Femur (tissue), 1 donor: ENCODE measurements at places on chromosomes 2 and 18.

GRCh38 chr18:36829362-36830157 is 633 bp downstream of the KIAA1328 start:
- DNase-seq, result no peak

DNA sequence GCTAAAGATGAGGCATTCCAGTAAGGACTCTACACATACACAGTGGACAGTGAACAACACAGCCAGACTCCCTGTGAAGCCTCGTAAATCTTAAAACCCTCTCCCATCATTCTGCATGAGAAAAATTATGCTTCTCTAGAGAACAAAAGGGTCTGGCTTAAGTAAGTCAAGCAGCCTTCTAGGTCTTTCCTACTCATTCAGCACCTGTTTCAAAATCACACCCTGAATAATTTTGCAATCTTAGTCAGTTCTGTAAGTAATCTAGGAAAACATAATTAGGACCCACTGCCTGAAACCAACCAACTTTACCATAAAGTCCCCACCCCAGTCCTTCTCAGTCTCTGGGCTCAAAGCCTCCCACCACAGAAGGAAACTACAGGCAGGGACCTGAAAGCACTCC is 19.7 kb downstream of the IAH1 start:
- no peak for DNase-seq

GRCh38 chr18:79871481-79872091 is 73.8 kb downstream of the KCNG2 start:
- DNase-seq, result no peak

DNA sequence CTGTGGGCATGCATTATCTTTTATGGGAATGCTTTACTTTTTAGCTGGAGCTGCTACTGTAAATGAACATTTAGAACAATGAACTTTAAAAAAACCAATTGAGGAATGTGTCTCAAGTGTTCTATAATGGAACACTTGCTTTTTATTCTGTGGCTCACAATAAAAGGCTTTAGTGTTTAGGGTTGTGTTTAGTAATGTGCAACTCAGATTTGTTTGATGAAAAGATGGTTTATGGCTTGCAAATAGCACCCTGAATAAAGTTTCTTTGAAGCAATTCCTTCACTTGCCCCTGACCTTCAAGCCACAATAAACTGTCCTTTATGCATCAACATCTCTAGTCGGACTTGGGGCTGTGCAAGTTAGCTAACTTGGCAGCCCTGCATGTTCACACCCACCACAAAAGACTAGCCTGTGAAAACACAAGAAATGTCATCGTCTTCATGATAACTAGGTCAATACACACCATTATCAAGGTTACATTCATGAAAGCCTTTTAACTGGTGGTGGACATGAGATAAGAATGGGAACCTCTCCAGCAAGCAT is 98.7 kb downstream of the MYO1B start:
- DNase-seq, result no peak
